ENCODE measurements at places on chromosomes 4 and X.

- no peak for DNase-seq
Observed at GRCh38 chr4:7050481-7051143, 7.4 kb downstream of the TADA2B start.

- no peak for DNase-seq
Observed at GRCh38 chrX:1103360-1103759, 109.1 kb downstream of the CRLF2 start.

GRCh38 chr4:105998171-105999063, 103.1 kb downstream of the NPNT start:
- no peak for DNase-seq

GRCh38 chr4:155914782-155915181, 11.3 kb downstream of the TDO2 start:
- no peak for DNase-seq

DNA sequence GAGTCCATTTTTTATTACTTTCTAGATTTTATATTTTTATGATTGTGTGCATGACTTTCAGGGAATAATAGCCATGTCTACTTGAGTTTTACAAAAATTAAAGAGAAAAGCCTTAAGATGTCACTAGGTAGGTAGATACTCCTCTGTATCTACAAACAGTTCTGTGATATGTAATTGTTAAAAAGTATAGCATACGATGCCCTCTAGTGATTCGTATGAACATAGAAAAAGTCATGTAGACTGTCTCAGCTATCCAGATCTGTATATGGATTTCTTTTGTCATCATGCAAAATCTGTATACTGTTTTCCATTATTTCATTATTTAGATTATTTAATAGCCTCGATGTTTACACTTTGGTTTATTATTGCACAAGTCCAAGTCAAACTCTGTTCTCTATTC, 856.6 kb downstream of the CENPC start:
- DNase-seq = peak; percentile 50

DNA sequence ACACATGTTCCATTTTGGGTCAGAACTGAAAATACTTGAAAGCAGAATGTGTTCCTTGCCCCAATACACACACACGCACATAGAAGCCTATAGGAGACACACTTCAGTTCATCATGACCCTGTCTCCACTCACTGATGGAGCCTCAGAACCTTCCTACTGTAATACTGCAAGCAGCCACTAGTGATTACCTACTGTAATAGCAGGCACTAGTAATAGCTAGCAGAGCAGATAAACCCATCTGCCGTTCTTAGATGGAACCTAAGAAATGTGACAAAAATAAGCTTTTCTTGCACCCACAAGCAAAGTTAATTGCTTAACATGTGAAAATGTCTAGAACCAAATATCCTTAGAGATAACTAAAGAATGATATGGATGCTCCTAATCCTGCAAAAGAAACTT, 13.6 kb downstream of the AMTN start:
- DNase-seq = peak; percentile 9

DNA sequence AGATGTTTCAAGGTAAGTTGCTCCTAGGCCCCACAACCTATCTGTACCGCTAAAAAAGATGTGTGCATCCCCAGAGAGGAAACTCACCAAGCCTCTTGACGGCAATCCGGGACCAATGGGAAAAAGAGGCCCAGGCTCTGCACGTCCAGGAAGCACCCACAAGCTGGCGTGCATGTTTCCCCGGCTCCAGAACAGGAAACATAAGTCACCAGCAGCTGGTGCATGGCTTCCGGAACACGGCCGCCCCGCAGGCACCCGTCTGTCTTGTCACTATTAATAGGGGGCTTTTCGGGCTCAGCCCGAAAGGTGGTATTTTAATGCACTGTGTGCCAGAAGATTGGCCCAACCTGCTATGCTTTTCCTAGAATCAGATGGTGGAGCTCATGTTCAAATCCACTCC, 22.2 kb downstream of the CRMP1 start:
- DNase-seq = no peak

- DNase-seq = peak; percentile 1
Observed at GRCh38 chrX:136797787-136798186, 17.1 kb upstream of the ARHGEF6 start.

GRCh38 chr4:5045097-5045496, 6.2 kb upstream of the STK32B start:
- DNase-seq = no peak

GRCh38 chr4:113312529-113312928, 263.1 kb downstream of the ANK2 start:
- DNase-seq = no peak

- DNase-seq = no peak
Observed at GRCh38 chrX:21963731-21964405, 23.4 kb downstream of the SMS start.

GRCh38 chr4:8710416-8710815, 117.9 kb downstream of the CPZ start:
- no peak for DNase-seq

GRCh38 chrX:138711399-138712347, at the start of gene FGF13:
TSS of gene FGF13 (minus strand) at chrX:138711717. CDS start at chrX:138711003, 714 bp downstream.
- DNase-seq = peak; percentile 62
